ENCODE measurements at places on chromosomes 4 and X. TPM values are rescaled to one million over a fixed set of nuclear protein-coding genes. Genes with fewer than 3 reads are reported as not detected.

The EPGN gene
- not detected for total RNA-seq

The RPS3A gene
- total RNA-seq: 5,717 TPM

The MGAT4D gene
- total RNA-seq: under 0.01 TPM

The CXXC4 gene
- total RNA-seq: 0.21 TPM

The AFF2 gene
- 16.2 TPM for total RNA-seq

The TMEM47 gene
- total RNA-seq: not detected

The CXCR3 gene
- 4.1 TPM for total RNA-seq

The HEPH gene
- total RNA-seq: under 0.01 TPM

The RENBP gene
- 11.1 TPM for total RNA-seq

The CT45A1 gene
- not detected for total RNA-seq

The VEGFD gene
- not detected for total RNA-seq

The ZXDA gene
- total RNA-seq: 27.4 TPM

The CLDN34 gene
- not detected for total RNA-seq

The MTNR1A gene
- not detected for total RNA-seq

The ALAS2 gene
- total RNA-seq: 2.4 TPM

The DCAF8L2 gene
- total RNA-seq: 0.10 TPM

The PDE6B gene
- total RNA-seq: 10.4 TPM

The USP38 gene
- 63.6 TPM for total RNA-seq

The BST1 gene
- total RNA-seq: 76.4 TPM

The MAGEB2 gene
- not detected for total RNA-seq

The POU3F4 gene
- not detected for total RNA-seq

The MAGEA2B gene
- 0.10 TPM for total RNA-seq

The SHROOM4 gene
- 0.31 TPM for total RNA-seq

The DDX53 gene
- not detected for total RNA-seq

The STARD8 gene
- 2.0 TPM for total RNA-seq

The ATOH1 gene
- not detected for total RNA-seq

The RS1 gene
- not detected for total RNA-seq

The CFI gene
- under 0.01 TPM for total RNA-seq

The TMEM150C gene
- 0.21 TPM for total RNA-seq

The PPP1R3F gene
- 3.6 TPM for total RNA-seq

The RIBC1 gene
- 1.0 TPM for total RNA-seq

The MAOA gene
- 0.31 TPM for total RNA-seq

The ADH6 gene
- total RNA-seq: not detected

The S100G gene
- total RNA-seq: not detected

The GYPE gene
- total RNA-seq: 0.10 TPM

The AMBN gene
- not detected for total RNA-seq

The CXCL6 gene
- total RNA-seq: not detected

The C4orf51 gene
- total RNA-seq: not detected

The SYP gene
- total RNA-seq: 0.42 TPM

The TCEAL6 gene
- not detected for total RNA-seq

The F8A1 gene
- 10.2 TPM for total RNA-seq

The CDX4 gene
- total RNA-seq: not detected

The SHISA3 gene
- not detected for total RNA-seq

The RIPPLY1 gene
- not detected for total RNA-seq

The NSUN7 gene
- 0.73 TPM for total RNA-seq

The ADH1A gene
- not detected for total RNA-seq

The ZXDB gene
- total RNA-seq: 45.3 TPM

The ARHGAP6 gene
- total RNA-seq: 5.4 TPM

The FATE1 gene
- total RNA-seq: not detected

The SMAD1 gene
- 2.1 TPM for total RNA-seq

The DAPP1 gene
- total RNA-seq: 54.3 TPM

The PPP4R3C gene
- total RNA-seq: 0.10 TPM

The GLOD5 gene
- total RNA-seq: not detected

The SYAP1 gene
- 43.0 TPM for total RNA-seq

The CWH43 gene
- not detected for total RNA-seq

The DACH2 gene
- under 0.01 TPM for total RNA-seq
